ENCODE measurements at places on chromosomes 3 and 15.

- DNase-seq, result peak; percentile 39
Observed at GRCh38 chr15:94070356-94071295, 160.7 kb upstream of the MCTP2 start.

DNA sequence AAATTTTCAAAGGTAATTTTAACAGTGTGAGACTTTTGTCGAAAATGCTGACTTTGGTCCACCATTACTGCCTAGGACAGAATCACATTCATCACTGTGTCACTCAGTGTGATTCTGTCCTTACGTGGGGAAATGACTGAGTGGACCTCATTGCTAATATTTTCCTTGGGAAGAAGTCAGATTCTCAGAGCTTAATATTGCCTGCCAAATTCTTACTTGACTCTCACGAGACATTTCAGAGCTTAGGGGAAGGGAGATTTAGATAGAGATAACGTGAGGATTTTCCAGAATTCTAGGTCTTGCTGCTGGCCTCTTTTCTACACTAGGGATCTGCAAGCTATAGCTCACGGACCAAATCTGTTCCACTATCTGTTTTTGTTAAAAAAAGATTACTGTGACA lies 270.4 kb downstream of the SUCLG2 start:
- no peak for DNase-seq

GRCh38 chr15:62726461-62726860 lies 316.1 kb upstream of the TPM1 start:
- DNase-seq, result no peak

- DNase-seq, result peak; percentile 32
Observed at GRCh38 chr3:177287231-177287630, 89.9 kb upstream of the TBL1XR1 start.

GRCh38 chr15:43792761-43793476 lies 799 bp downstream of the SERF2 start:
- peak; percentile 73 for DNase-seq

DNA sequence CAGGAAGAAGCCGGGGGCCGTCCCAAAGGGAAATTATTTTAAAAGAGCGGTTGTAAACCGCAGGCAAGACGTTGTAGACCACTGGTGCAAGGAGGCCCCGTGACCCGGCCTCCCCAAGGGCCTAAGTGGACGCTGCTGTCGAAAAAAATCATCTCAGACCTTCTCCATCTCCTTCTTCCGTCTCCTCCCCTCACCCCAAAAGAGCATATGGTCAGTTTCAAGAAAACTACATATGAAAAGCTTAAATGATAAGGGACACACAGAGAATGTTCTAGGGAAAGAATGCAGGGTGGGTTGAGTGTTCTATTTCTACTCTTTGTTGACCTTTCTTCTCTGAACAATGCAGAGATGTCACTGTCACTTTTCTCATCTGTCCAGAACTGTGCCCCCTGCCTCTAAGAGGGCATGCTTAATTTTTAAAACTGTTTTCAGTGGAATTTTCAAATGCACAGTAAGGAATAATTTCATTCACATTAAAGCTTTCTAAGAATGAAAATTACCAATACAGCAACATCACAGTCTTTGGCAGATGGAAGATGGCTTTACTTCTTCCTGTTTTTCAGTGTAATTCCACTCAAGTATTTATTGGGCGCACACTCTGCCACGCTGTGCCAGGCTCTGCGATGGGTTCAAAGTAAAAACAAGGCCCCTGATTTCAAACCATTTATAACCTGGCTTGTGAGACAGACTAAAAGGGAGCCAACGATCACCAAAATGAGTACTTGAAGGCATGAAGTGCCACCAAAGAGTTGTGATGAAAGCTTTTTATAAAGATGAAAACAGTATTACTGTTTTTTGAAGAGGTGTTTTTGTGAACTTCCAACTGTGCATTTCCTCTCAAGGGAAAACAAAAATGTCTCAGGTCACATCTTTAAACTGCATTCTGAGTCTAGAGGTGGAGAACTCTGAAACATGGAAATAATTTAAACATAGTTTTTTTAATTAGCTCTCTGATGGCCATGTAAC lies 891 bp upstream of the TOP2B start:
- DNase-seq, result peak; percentile 44

DNA sequence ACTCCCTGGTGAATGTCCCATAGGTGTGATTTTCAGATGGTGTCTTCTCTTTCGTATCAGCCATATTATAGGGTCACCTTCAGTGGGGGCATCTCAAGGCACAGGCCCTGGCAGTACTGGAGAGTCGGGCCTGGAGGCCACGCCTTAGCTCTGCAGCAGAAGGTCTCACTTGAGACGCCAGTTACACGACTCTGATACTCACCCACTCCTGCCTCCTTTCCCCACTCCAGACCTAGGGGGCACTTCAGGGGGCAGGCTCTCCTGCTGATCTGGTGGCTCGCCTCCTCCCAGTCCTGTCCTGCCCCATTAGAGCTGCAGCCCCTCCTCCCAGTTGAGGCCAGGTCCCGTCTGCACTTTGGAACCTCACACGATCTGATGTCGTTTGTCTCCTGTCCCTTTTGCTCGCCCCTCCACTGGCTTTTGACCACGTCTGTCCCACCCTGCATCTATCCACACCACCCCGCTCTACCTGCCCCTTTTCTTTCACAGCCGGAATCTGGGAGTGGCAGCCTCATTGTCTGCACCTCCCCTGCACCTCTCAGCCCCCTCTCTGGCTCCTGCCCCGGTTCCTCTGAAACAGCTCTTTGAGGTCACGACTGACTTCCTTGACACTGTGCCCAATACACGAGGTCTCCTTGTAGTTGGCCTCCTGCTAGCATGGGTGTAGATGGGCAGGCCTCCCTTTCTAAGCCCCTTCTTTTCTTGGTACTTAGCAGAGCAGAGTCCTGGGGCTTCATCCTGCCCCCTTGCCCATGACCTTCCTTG lies 181.9 kb downstream of the NSMCE3 start:
- DNase-seq, result no peak

GRCh38 chr15:36598529-36599177 lies 19.2 kb downstream of the CDIN1 start:
- no peak for DNase-seq

GRCh38 chr3:189714991-189715961 lies 84.1 kb downstream of the TP63 start:
- no peak for DNase-seq

DNA sequence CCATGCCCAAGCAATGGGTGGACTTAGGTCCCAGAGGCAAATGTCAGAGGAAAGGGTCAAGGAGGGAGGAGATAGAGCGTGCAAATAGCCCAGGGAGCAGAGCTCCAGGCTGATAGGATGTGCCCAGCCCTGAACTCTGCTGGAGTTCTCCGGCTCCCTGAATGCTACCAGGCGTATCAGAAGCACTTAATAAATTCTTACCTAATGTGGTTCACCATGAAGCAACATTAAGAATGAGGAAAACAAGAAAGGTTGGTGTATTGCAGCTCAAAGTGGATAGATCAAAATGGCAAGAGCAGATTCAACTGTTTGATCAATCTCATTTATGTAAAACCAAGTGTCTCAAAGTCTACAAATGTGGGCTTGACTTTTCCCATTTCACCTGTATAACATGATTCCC lies 38.3 kb downstream of the PXYLP1 start:
- DNase-seq, result no peak

DNA sequence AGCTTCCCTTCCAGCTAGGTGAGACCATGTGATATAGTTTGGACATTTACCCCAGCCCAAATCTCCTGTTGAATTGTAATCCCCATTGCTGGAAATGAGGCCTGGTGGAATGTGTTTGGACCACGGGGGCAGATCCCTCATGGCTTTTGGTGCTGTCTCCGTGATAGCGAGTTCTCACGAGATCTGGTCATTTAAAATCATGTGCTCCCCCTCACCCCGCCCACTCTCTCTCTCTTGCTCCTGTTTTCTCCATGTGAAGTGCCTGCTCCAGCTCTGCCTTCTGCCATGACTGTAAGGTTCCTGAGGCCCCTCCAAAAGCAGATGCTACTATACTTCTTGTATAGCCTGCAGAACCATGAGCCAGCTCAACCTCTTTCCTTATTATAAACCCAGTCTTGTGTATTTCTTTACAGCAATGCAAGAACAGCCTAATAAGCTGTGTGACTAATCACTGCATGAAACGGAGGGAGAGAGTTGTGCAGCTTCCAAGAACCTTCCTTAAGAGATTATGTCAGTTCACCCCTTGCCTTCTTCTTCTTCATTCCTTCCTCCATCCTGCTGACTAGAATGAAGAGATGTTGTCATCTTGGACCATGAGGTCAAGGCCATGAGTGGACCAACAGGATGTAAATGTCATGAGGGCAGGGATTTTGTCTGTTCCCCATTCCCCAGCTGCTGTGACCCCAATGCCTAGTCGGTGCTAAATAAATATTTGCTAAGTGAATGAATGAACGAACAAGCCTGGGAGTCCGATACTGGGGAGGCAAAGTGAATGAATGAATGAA lies 91.0 kb downstream of the CPN2 start:
- peak; percentile 80 for DNase-seq

- DNase-seq, result no peak
Observed at GRCh38 chr15:71397377-71397776, 282.1 kb downstream of the THSD4 start.

GRCh38 chr3:81568378-81568777 lies 193.1 kb downstream of the GBE1 start:
- DNase-seq, result no peak

- peak; percentile 39 for DNase-seq
Observed at GRCh38 chr3:47261301-47261700, 21.3 kb downstream of the KIF9 start.

DNA sequence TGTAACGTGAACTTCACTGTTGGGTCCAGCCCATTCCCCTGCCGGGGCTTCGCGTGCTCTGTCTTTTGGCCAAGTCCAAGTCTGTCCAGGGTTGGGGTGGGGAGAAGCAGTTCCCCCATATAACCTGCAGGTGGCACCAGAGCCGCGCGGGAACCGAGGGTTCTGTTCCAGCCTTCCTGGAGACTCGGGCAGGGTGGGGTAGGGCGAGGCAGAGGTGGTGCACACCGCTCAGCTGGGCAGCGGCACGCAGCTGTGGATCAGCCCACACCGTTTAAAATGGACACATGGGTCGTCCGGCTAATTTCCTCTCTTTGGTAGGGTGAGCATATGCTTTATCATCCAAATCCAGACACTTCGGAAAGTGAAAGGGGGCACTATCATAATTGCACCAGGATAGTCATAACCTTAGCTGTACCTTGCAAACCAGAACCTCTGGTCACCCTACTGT lies 118.1 kb downstream of the TBC1D2B start:
- DNase-seq, result peak; percentile 77

DNA sequence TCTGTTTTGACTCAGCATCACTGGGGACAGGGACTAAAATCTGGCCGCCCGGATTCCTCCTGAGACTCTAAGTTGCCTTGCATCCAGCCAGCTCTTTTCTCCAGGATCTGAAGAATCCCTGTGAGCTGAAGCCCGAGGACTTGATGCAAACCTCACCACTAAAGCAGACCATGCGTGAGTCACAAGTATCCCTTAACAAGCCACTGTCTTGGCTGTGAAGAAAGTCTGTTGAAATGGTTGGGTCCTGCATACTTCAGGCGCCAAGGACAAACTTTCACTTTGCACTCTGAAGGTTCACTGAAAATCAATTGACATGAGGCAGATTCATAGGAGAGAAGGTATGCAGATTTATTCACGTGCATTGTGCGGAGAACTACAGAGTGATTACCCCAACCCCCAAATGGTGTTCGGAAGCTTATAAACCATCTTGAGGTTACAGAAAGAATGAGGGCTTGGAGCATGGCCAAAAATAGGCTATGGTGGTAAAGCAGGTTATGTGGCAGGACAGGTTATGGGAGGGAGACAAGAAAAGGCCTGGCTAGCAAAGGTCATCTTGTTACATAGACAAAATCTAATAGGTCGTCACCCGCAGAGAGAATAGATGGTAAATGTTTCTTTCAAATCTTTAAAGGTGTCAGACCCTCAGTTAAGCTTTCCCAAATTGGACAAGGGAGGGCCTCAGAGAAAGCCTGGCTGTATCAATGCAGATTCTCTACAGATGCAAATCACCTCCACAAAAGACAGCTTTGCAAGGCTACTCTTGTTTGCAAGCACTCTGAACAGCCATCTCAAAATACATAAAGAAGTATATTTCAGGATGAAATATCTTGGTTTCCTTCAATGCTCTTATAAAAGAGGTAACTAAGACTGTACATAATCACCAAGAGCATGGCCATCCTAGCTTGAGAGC lies 126.3 kb upstream of the PLAAT1 start:
- no peak for DNase-seq

GRCh38 chr15:26049900-26050657 lies 187.0 kb upstream of the ATP10A start:
- DNase-seq, result no peak

GRCh38 chr3:78809966-78810365 lies 957.8 kb downstream of the ROBO1 start:
- DNase-seq, result no peak

DNA sequence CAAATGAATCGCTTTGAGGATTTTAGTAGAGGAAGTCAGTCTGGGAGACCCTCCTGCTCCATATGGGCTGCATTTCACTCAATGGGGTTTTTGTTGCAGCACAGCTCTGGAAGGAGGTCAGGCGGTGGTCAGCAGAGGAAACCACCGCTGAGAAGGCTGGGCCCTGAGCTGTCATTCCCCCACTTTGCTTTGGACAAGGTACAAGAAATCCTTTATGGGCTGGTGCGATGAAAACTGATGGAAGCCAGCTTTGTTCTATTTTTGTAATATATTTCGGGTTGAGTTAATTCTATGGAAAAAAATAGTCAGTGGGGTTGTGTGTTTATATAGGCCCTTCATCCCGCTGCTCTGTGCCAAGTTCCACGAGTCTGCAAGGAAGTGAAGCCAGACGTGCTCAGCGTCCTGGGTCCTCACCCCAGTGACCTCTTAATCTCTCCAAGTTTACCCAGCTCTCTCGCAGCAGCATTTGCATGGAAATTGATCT lies 157.1 kb upstream of the TMC3 start:
- no peak for DNase-seq

GRCh38 chr3:30665539-30665938 lies 59.1 kb downstream of the TGFBR2 start:
- DNase-seq, result no peak

- no peak for DNase-seq
Observed at GRCh38 chr3:155639462-155640055, 105.3 kb downstream of the PLCH1 start.

DNA sequence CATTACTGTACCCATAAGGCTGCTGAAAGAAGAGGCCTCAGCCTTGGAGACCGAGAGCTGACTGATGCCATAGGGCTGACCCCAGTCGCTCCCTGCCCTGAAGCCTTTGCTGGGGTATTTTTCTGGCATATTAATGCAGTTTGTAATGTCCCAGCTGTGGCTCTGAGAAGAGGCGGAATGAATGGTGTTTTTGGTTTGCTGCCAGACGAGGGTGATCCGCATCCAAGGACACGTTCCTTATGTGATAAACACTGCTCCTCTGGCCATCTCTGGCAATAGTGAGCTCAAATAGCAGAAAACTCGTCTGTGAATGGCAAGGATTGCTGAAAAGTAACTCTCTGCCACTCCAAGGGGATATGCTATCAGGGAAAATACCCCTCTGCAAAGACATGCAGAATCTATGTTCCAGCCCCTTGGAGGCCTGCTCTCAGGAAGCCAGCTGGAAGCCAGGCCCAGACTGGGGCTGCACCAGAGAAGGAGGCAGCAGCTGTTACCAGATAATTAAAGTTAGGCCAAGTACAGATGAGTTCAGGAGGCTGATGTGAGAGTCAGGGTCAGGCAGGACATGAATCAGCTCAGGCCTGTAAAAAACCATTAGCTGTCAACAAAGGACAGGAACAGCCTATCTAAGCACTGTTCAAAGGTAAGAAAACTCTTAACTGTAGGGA lies 28.9 kb upstream of the KLHL6 start:
- DNase-seq, result no peak
